ENCODE measurements at places on chromosomes 12 and 14.
A peak's percentile ranks its signal among the peaks of the same experiment; 100 is the strongest.

GRCh38 chr12:53344824-53345485 lies 8.8 kb upstream of the SP7 start:
- peak; percentile 72 for DNase-seq

- peak; percentile 83 for DNase-seq
Observed at GRCh38 chr14:66038618-66039017, 447.6 kb upstream of the CCDC196 start.

DNA sequence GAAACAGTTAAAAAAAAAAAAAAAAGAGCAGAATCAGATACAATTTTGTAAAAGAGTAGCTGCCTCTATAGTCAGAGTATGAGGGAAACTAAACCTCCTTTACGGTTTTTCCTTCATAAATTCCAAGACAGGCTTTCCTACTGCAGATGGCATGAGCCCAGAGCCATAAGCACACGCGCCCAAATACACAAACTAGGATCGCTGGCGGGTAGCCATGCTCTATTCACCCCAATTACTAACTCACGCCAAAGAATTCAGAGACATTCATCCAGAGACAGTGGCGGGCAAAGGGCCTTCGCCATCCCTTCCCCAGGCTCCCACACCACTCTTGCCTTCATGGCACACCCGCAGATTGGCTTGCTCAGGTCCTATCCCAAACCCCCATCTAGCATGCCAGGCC lies 48.2 kb downstream of the MOK start:
- no peak for DNase-seq

GRCh38 chr12:17334784-17335183 lies 728.8 kb upstream of the LMO3 start:
- no peak for DNase-seq

- peak; percentile 90 for DNase-seq
Observed at GRCh38 chr14:99755629-99756603, 37.3 kb upstream of the EML1 start.

DNA sequence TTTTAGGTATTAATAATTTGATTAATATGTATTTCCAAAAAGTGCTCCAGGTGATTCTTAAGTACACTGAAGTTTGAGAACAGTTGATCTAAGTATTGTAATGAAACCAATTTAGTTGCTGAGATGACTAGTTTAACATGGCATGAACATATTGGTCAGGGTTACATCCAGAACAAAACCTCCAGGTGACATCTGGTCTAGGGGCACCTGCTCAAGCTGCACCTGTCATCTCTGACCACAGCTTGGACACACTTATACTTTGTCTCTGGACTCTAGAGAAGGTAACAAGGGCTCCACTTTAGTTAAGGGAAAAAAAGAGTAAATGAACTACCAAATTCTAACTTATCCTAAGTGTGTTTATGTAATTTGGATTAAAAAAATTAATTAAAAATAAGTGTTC lies 8.1 kb downstream of the ARID2 start:
- no peak for DNase-seq

GRCh38 chr14:71651228-71651627 lies 281.0 kb upstream of the RGS6 start:
- DNase-seq, result peak; percentile 93

- DNase-seq, result no peak
Observed at GRCh38 chr12:113465808-113466453, 5.7 kb downstream of the LHX5 start.

DNA sequence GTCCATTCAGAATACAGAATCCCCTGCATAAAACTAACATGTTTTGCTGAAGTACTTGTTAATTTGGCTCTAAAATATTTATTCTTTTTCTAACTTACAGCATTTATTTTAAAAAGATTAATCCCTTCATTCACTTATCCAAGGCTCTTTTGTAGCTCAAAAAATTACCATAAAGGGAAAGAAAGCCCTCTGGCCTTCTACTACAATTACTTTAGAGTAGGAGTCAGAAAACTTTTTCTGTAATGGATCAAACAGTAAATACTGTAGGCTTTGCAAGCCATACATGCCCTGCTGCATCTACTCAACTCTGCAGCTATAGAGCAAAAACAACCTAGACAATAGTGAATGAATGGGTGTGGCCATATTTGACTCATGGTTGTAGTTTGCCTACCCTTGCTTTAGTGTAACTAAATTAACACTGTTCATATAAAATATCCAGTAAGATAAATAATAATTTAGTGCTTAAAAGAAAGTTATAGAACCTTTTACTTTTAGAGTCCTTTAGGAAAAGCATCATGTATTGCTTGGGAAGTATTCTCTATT lies 74.2 kb upstream of the ZFP36L1 start:
- DNase-seq, result no peak

DNA sequence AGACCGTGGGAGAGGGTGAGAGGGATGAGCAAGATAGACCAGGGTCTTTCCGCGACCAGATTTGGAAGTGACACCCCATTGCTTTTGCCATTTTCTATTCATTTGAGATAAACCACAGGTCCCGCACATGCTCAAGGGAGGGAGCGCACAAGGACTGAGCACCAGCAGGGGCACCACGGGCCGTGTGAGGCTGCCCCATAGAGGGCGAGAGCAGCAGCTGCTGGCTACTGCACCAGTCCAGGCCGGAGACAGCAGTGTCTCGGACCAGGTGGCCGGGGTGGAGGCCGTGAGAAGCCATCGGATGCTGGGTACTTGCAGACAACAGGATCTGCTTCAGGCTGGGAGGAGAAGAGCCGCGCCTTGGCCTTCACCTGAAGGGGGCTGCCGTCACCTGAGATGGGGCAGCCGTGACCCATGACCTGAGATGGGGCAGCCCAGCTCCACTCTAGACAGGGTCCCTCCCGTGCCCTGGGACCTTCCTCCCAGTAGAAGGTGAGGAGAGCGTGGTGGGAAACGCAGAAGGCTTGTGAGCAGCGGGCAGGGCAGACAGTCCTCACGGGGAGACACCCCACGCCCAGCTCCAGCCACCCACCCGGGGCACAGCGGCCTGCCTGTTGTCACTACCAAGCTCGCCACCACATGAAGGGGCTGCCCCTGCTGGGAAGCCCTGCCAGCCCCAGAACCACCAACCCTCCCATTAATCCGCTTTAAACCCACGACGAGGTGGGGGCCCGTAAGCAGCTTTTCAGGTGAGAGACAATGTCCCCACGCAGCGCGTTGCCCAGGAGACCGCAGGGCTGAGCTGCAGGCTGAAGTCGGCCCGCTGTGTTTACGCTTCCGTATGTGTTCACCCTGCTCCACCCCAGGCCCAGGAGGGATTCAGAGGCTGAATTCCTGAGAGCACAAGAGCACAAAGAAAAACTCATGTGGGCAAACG lies 61.7 kb upstream of the FBRSL1 start:
- DNase-seq, result no peak

DNA sequence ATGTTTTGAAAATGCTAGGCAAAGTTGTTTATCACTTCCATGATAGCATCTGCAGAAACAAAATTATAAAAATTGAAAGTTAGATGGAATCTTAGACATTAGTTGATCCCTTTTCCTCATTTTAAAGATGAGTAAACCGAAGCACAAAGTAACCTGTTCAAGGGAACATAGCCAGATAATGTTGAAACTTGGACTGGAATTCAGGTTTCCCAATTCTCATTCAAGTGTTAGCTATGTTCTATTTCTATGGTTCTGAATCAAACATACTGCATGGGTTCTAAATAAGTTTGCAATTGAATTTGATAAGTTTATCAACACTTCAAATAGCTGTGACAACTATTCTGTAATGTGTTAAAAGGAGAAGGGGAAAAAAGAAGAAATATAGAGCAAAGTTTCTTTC lies 122.4 kb upstream of the SOX5 start:
- DNase-seq, result no peak

DNA sequence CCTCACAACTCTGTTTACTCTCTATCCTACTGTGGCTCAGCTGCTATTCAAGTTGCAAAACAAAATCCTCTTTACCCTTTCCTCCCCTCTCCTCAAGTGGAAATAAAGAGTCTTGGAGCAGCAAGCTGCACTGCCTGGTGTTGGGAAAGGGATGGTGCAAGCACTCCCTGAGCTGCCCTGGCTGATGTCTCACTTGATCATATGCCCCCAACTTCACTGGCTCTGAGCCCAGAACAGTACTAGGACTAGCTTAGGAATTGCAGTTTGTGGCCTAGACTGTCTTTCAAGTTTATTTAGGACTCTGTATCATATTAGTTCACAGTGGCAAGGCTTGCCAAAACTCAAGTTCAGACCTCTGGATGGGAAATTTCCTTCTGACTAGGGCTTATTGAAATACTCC lies 1683.8 kb upstream of the SEL1L start:
- peak; percentile 65 for DNase-seq

DNA sequence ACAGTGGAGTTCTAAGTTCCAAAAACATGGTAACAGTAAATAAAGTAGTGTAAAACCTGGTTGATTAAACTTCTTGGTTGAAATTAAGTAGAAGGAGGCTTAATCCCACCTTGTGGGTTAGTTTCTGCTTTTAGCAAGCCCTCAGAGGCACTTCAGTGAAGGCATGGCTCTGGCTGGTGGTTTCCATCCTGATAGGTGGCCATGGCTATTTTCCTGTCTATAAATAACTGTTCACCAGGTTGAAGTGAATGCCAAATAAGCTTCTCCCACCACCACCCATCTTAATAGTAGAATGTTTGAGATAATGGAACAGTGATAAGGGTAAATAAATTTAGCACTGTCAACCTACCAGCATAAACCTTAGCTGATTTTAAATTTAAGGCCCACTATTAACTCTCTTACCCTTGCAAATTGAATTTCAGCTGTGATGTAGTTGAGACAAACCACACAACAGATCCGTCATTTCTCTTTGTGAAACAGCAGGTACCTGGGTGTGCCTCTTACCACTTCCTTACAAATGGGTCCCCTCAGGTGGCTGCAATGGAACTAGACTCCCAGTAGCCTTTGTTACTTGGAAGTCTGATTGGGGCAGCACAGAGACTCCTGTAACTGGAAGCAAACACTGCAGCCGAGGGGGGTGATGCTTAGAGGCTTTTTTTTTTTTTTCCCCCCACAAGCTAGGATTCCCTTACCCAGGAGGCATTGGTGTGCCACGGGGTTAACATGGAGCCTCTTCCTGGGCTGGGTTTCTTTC lies 41.4 kb downstream of the DAAM1 start:
- DNase-seq, result no peak

DNA sequence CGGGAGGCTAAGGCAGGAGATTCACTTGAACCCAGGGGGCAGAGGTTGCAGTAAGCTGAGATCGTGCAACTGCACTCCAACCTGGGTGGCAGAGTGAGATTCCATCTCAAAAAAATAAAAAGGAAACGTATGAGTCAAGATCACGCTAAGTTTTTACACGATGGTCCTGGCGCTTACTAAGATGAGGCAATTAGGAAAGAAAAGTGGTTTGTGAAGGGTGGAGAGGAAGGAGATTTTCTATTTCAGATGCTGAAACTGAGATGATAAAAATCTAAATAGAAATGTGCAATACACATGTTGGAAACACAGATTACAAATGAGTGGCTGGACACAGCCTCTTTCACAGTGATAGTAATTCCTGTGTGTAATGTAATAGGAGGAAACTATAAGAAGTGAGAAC lies 63.2 kb downstream of the KDM5A start:
- peak; percentile 44 for DNase-seq

DNA sequence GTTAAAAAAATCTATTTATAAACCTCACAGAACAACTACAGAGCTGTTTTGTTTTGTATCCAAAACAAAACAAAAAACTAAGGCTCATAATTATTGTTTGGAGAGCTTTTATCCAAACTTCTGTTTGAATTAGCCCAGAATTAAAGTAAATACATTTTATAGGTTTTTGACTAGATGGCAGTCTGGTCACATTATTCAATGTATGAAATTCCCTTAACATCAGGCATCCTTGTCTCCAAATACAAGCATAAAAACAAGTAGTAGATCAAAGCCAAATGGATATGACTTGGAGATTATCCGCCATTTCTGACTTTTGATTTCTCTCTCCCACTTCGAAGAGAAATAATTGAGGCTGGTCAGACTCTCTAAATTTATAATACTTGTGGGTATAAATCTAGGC lies 63.5 kb downstream of the SLC38A1 start:
- no peak for DNase-seq

DNA sequence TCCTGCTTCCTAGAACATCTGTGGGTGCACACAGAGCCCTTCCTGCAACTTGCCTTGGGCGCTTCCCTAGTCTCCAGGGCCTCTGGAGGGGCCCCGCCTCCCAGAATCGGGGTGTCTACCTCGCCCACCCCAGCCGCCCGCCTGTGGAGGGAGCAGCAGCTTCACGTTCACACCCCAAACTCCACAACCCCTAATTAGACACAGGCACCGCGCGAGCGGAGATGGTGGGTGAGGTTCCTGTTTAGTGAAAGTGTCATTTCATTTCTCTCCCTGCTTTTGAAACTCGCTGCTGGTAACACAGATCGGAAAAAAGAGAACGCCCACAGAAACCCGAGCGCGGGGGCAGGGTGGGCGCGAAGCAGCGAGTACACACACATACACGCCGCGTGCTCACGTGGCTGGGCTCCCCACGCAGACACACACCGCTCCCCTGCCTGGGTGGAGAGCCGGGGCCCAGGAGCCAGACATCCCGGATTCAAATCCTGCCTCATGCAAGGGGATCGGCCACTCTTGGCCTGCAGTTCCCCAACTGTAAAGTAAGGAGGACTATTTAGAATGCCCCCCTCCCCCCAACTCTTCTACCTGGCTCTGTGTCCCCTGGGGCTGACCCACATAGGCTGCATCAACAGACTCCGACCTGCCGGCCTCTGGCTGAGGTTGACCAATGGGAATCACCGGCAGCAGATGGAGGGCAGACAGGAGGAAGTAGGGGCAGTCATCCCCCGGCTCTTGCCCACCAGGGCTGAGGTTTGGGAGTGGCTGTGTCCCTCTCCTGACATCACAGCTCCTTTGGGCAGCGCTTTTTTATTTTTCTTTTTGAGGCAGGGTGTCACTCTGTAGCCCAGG lies 79.2 kb upstream of the NCOR2 start:
- no peak for DNase-seq

- DNase-seq, result peak; percentile 5
Observed at GRCh38 chr12:56104815-56105608, 653 bp downstream of the PA2G4 start.

DNA sequence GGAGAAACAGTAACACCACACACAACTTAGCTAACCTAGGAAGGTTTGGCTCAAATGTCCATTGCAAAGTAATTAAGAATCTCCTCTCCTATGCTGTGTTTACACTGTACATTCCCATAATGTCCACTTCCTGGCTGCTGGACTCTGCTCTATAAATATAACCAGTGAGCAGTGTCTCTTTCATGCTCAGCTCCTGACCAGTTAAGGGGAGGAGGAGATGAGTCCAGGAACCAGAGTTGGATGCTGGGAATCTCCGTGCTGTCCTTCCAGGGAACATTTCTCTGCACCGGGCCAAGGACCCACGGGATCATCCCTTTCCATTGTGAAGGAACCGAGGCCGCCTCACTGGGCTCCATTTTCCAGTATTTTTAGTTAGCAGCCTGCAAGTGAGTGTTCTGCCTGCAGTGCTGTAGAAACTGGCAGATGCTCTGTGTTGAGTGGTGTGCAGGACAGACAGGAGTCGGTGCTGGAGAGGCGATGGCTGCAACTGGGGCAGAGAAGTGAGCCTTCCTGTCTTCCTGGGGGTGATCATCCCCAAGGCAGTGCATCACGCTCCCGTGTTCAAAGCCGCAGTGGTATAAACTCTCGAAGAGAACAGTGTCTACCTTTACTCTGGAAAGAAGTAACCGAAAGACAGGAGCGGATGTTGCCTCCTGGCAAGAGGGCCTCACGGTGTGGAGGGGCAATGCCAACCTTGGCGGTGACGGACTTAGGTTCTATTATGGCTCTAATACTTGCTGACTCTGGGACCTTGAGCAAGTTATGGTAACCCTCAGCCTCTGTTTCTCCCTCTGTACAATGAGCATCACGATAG lies 195.5 kb downstream of the CACNA1C start:
- DNase-seq, result peak; percentile 36

Measured in AG10803 (cell line).